ENCODE measurements at places on chromosomes 4 and X.

DNA sequence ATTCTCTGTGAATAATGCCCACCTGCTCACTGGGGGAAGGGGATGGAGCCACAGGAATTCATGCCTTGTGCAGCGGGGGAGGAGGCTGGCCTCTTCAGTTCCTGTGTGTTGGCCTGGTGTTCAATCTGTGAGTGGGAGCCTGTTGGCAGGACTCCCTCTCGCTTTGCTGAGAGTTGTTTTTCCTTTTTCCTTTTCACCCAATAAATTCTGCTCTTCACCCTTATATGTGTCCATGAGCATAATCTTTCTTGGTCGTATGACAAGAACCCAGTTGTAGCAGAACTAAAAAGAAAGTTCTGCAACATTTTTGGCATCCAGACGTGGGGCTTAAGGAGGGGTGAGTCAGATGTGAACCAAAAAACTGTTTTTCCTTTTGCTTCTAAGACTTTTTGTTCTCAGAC is 235.2 kb upstream of the HDX start:
- no peak for DNase-seq

- DNase-seq, result no peak
These were observed 2.9 kb downstream of the OTUD4 start for GRCh38 chr4:145177511-145177905.

- peak; percentile 2 for DNase-seq
These were observed 61.8 kb downstream of the VMA21 start for GRCh38 chrX:151458824-151459223.

DNA sequence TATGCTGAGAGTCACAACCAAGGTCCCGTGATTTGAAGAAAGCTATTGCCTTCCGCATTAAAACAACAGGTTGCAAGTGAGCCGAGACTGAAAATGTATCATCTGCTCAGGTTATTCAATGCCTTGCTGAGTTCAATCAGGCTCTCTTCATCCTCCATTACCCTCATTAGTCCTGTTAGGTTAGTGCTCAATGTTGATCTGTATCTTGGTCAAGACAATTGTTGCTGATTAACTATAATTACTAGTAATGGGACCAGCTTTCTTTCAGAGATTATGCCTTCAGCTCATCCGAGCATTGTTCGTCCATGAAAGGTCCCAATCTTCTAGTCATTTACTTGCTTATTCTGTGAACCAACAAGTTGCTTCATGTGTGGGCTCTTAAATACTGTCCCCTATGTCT is 534.6 kb upstream of the FAM241A start:
- DNase-seq, result no peak

DNA sequence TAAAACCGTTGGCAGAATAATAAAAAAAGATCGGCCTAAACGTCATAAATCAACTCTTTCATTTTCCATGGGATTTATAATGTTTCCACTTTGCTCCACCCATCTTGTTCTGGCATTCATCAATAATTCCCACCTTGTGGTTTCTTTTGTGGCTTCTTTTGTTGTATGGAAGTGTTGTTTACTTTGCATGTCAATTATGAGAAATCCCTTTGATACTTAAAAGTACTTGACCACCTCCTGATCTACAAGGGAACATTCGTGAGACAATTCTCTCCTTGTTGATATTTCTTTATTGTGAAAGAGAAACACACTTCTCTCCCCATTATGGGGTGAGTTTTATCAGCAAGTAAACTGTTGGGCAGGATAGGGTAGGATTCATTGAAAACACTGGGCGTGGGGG is 2.8 kb downstream of the AMELX start:
- DNase-seq, result no peak

- DNase-seq, result no peak
These were observed 34.7 kb upstream of the SPON2 start for GRCh38 chr4:1207157-1207470.

DNA sequence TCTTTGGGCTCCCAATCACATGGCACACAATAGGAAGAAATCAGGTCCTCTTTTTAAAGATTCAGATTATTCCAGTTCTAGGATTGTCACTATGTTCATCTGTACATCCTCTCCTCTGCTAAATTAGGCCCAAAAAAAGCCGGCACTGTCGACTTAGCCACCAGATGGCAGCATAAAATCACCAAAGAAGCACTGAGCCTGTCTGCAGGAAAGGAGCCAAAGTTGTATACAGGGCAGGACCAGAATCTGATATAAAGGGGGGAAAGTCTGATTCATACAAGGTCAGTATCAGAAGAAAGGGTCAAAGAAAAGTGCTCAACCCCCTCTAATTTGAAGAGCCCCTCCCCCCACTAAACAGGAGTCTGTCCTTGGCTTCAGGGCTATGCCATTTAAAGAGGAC is 292.5 kb downstream of the CHIC1 start:
- DNase-seq, result peak; percentile 20

DNA sequence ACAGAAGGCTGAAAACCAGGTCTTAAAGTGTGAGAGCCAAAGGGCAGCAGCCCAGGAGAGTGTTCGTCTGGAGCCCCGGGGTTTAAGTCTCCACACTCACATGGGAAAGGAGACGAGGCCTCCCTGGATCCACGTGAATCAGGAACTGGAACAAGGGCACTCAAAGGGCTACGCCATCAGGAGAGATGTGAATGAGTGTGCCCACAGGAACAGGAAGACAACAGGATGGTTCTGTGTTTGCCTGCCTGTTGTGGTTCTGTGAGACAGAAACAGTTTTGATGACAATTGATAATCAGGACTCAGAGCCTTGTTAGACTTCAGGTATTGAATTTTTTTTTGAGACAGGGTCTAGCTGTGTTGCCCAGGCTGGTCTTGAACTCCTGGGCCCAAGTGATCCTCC is 4.9 kb upstream of the CTBP1 start:
- no peak for DNase-seq

- no peak for DNase-seq
These were observed 140.2 kb downstream of the STIM2 start for GRCh38 chr4:27000820-27001219.

- peak; percentile 58 for DNase-seq
These were observed 47.9 kb upstream of the RGN start for GRCh38 chrX:47030339-47030738.

DNA sequence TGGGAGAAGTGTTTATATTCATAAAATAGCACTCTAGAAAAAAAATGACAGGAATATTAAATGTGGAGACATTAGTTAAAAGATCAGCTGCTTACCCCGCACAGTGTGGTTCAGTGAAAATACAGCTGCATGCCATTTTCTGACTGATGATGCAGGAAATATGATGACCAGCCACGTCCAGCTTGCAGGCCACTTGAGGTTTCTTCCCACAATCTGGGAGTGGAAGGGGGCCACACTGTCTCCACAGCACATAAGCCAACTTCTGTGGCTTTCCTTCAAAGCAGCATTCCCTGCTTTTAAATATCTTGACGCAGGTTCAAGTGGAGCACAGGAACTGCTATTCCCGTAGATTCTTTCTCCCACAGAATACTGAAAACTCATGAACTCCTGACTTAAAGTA is 173.4 kb upstream of the GALNT7 start:
- no peak for DNase-seq

DNA sequence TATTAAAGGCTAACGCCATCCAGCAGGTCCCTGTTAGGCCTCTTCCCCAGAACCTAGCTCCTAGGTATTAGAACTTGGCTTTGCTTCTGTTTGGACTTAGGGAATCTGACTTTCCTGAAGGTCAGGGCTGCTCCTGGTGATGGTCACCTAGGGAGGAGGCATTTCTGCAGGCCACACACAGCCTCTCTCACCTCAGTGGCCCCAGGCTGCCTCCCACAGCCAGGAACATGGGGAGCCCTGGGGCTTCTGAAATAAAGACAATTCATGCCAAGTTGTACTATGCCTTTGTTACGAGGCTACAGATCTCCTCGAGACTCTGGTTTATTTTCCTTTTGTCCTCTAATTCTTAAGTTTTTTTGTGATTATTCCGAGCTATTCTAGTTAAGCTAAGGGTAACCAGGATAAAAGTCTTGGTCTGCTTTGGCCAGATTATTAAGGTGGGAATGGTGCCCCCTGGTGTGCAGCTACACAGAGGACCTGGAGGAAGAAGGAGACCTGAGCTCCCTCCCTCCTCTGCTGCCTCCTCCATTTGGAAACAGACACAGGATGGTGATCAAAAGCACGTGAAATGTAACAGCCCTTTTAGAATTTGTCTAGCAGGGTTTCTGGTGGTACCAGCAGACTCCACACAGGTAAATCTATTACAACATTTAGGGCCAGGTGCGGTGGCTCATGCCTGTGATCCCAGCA is 131.0 kb downstream of the DCLK2 start:
- peak; percentile 57 for DNase-seq

GRCh38 chrX:75038925-75039324 is 113.7 kb upstream of the NEXMIF start:
- no peak for DNase-seq

DNA sequence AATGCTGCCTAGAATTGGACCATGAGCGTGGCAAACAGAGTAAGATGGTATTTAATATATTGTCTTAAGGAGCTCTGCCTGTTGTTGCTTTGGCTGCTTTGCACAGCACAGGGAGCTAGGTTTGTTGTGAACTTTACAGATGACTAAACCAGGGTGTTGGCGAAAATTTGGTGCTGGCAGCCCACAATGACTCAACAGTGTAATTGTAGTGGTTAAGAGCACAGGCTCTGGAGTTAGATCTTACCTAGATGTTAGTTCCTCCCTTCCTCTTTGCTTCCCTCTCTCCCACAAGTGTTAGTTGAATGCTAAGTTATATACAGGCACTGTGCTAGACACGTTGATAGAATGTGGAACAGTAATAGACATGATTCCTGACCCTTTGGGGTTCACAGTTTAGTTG is 128.9 kb upstream of the TRPC5 start:
- DNase-seq, result no peak

DNA sequence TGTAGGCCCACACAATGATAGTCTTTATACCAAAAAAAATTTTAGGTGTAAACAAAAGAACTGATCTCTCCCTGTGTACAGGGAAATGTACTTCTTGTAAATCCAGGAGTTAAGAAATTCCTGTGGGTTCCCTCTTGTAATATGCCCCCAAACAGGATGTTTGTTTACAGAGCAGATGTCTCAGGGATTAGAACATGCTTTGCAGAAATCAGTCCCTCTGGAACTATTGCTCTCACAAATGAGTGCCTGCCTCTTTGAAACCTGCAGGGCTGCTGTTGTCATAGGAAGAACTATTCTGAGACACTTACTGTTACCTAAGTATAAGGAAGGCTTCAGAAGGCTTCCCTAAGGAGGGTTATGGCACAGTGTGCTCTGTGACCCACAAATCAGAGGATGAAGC is 35.6 kb downstream of the PAK3 start:
- DNase-seq, result no peak

DNA sequence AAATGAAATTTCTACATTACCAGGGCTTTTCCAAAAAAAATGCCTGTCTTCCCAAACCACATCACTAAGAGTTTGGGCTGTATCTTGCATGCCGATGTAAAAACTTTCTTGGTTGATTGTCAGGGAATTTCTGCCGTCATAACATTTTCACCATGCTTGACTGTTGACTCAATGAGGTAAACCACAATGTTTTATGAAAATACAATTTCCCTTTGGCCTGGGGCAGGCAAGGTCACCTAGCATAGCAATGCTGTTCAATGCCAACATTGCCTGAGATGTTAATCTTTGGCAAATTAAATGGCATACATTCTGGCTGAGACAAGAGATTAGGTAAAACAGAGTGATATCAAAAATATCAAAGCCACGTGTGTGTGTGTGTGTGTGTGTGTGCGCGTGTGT is 137.1 kb upstream of the TBL1X start:
- peak; percentile 41 for DNase-seq

- DNase-seq, result no peak
These were observed 436.1 kb downstream of the PCDH7 start for GRCh38 chr4:31156221-31156620.

- DNase-seq, result peak; percentile 32
These were observed 78.8 kb downstream of the TMEM47 start for GRCh38 chrX:34578237-34578636.

- peak; percentile 21 for DNase-seq
These were observed 58.5 kb downstream of the TSC22D3 start for GRCh38 chrX:107716816-107717700.

DNA sequence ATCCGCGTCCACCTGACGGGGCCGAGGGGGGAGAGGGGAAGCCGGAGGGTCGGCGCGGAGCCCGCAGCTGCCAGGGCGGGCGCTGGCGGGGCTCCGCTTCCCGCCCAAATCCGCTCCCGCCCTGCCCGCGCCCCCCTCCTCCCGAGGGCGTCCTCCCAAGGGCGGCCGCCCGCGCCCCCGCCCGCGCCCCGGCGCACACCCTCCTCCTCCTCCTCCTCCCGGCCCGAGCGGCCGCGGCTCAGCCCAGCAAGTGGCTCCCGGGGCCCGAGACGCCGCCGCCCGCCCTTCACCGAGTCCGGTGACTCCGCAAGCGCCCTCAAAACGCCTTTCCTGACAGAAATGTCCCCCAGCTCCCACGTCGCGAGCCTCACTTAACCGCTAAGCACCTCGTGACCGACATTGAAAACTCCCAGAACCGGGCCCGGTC is 487 bp downstream of the HMGB2 start:
- no peak for DNase-seq

GRCh38 chrX:1506916-1507315 is 30.1 kb downstream of the P2RY8 start:
- DNase-seq, result no peak

- no peak for DNase-seq
These were observed 64.9 kb upstream of the FRMPD3 start for GRCh38 chrX:107384397-107385105.
